NCI-H1417 treated with DMSO at 0.1 percent for 48 hours (cell line): ENCODE measurements at places on chromosomes 3 and 15.

GRCh38 chr3:127634653-127635052, 5.7 kb downstream of the PODXL2 start:
- DNase-seq: no peak

DNA sequence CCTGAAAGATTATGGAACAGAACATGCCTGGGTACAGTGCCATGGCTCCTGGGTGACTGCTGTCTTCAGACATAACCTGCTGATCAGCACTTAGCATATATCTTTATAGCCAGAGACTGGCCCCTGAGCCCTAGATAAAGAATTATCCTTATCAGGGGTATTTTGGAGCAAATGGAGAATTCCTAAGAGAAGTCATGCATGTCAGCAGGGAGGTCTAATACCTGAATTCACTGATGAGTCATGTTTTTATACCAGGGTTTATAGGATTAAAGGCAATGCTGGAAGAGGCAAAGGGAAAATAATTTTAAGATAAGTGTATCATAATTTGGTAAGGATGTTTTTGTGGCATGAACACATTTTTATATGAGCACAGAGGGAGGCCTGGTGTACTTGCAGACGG, 159.8 kb downstream of the ADAMTSL3 start:
- DNase-seq: no peak

- no peak for DNase-seq
Observed at GRCh38 chr3:192409838-192410683, 317.3 kb downstream of the FGF12 start.

DNA sequence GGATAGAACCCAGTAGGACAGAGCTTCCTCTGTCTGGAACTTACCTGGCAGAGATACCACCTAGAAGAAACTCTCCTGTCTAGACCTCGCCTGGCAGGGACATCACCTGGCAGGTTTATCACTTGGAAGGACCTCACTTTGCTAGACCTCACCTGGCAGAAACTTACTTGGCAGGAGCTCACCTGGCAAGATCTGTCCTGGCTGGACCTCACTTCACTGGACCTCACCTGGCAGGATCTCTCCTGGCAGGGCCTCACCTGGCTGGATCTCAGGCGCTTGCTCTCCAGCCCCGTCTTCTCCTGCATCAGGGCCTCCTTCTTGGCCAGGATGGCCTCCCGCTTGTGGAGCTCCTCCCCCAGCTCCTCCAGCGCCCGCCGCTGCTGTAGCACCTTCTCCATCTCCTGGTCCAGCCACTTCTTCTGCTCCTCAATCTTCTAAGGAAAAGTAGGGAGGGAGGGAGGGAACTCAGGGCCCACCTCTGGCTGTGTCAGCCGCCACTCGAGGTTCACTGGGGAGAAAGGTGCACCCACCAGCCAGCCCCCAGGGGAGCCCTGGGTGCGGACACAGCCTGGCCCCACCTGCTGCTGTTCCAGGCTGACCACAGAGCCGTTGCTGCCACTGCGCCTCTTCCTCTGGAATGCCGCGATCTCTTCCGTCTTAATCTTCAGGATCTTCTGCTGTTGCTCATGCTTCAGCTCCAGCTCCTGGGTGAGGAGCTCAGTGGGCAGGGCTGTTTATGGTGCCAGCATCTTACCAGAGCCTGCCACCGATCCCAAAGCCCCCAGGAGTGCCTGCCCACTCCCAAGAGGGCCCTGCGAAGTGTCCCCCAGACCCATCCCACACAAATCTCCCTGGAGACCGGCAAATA, 22.5 kb downstream of the KIF7 start:
- no peak for DNase-seq

- DNase-seq: no peak
Observed at GRCh38 chr3:193078996-193079753, 161.5 kb upstream of the MB21D2 start.

- DNase-seq: no peak
Observed at GRCh38 chr15:101372149-101372577, 77.1 kb upstream of the SNRPA1 start.

GRCh38 chr3:142318331-142318730, 92.9 kb upstream of the GK5 start:
- no peak for DNase-seq

DNA sequence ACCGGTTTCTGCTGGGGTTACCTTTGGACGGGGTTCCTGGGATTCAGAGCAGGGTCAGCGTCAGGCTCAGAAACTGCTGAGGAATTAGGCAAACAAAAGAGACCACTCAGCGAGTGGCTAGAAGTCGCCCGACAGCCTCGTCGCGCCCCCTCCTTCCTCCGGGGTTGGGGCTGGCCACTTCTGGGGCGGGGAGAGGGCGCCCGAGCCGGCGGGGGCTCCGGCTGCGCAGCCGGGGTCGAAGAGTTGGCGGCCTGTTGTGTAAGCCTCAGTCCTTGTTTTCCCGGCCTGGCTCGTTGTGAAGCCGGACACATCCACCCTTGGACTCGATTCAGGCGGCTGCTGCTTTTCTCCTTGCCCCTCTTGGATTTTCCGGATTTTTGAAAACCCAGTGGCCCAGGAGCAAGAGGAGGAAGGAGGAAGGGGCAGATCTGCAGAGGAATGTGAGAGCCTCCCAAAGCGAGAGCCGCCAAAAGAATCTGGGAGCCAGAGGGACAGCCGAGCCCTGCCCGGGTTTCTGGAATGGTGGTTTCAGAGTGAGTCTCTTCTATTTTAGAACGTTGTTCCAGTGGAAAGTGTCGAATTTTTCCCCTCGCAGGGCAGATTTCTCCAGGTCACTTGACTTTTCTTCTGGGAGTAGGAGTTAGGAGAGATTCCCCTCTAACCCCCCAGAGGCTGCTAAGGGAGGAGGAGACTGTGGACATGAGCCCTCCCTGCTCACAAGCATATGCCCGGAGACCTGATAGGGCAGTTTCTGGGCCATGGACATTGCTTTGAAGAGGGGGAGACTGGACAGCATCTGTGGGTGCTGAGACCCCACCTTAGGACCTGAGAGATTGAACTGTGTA, 666 bp downstream of the SNX33 start:
- no peak for DNase-seq

- DNase-seq: no peak
Observed at GRCh38 chr15:25056484-25057425, 102.0 kb downstream of the SNRPN start.

DNA sequence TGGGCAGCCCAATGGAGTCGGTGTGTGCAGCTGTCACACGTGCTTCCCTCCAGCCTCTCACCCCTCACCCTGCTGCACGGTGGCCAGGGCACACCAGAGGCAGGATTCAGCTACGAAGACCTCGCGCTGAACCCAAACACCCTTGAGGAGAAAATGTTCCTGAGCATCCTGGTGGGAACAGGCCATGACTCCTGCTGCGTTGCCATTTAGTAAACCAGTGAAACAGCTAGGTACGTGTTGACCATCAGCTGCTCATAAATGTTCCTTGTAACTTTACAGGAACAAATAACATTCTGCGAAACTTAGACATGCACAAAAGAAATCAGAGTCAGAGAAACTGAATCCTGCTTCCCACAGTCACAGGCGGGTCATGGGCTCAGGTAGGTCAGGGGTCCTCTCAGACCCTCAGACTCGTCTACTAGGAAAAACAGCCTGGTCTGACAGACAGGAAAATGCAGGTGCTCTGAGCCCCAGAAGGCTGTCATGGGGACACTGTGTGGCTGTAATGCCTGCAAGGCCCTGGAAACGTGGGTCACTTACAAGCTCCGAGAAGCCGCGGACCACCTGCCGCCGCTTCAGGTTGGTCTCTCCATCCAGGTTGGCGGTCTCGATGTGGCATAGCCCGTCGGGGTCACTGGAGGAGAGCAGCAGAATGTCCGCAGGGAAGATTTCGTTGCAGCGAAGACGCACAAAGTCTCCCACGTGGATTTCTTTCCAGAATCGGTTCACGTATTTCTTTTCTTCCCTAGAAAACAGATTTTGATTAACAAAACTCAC, 82.5 kb downstream of the ATP10A start:
- no peak for DNase-seq

DNA sequence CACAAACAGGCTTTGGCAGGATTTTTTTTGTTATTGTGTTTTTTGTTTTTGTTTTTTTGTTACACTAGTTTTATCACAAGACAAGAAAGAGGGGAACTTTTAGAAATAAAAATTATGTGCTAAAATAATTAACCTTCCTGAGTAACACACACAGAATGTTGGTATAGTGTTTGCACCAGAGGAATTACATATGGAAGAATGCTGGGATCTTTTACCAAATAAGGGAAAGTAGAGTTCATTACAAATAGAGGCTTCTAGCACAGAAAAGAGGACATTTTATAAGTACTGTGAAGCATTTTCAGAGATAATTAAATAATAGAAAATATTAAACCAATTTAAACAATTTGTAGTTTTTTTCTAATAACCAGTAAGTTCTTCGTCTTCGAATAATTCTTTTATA, 116.0 kb downstream of the IGF1R start:
- DNase-seq: no peak

GRCh38 chr3:64685331-64685799, 2.4 kb downstream of the ADAMTS9 start:
- DNase-seq: no peak

DNA sequence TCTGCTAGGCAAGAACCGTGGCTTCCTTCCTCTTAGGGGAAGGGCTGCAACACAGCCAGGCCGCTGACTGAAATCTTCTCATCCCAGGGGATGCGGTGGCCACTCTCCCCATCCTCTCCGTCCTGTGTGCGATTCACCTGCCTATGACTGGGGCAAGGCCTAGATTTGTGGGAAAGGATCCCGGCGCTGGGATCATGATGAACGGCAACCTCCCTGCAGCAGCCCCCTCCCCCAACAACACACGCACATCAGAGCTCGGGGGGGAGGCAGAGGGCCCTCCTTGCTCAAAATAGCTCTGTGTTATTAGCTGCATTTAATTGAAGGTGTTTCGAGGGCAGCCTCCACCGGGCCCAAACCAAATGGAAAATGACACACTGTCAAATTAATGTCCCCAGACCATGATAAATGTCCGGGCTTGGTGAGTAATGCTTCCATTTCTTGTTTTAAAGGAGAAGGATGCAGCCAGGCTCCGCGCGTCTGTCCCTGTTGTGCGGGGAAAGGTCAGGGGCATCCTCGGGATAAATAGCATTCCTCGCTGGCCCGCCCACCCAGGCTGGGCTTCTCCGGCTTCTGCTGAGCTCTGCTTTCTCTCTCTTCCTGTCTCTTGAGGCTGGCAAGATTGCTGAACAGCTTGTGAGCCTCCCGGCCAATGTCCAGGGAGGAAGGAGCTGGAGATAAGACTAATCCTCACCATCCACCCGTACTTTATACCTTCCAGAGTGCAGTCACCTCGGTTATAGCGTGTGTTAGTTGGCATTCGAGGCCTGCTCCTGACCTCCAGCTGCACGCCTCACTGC, 56.4 kb upstream of the TLE3 start:
- DNase-seq: no peak

DNA sequence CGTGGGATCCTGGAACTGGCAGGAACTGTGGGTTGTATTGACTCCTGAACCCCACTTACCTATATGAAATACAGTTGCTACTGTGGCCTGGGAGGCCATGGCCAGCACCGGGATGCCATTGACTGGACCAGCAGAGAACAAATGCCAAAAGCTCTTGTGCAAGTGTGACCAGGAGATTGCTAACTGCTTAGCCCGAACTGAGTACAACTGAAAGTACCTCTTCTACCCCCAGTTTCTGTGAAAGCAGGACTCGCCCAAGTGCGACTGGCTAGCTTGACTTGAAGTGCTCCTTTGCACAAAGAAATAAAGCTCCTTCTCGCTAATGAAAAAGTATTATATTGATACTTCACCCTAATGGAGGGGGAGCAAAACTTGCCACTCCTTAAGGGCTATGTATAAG, 101.3 kb upstream of the ATP11B start:
- no peak for DNase-seq

- DNase-seq: no peak
Observed at GRCh38 chr3:49715611-49716121, 3.8 kb downstream of the AMIGO3 start.

DNA sequence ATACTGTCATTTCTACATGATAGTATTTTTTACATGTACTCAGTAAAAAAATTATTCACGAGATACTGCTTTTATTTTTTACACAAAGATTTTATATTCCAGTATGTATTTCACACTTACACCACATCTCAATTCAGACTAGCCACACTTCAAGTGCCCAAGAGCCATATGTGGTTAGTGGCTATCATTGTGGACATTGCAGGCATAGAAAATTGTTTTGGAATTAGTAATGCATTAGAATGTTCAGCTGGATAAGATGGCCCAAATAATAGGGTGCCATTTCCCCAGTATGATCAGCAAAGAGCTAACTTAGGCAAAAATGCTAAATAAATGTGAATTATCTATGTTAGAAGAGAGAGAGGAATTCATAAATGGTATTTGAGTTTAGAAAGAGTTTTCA, 203.8 kb upstream of the MCTP2 start:
- DNase-seq: no peak

- no peak for DNase-seq
Observed at GRCh38 chr3:141346007-141346406, 22.3 kb upstream of the ZBTB38 start.

DNA sequence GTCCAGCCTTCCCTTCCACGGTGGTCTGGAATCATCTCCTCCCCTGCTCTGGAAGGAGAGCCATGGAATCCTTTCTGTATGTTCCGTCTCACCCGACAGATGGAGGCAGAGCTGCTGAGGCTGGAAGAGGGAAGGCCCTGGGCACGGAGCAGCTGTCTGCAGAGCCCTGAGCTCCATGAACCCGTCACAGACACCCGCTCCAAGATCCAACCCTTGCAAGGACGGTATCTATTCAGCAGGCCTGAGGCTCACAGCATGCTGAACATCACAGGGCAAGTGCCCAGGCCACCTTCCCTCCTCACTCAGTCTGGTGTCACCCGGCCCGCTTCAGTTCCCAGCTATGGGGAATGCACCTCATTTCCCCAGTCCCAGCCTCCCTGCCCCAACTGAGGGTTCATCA, 103.9 kb downstream of the LRIG1 start:
- DNase-seq: no peak

- no peak for DNase-seq
Observed at GRCh38 chr3:42546691-42547213, 35.0 kb downstream of the SEC22C start.

GRCh38 chr3:43879166-43879565, 188.4 kb downstream of the ABHD5 start:
- DNase-seq: no peak

- DNase-seq: no peak
Observed at GRCh38 chr3:108877901-108878300, 55.3 kb downstream of the TRAT1 start.

GRCh38 chr3:95721938-95722337, 1092.5 kb upstream of the EPHA6 start:
- no peak for DNase-seq

- DNase-seq: no peak
Observed at GRCh38 chr3:119782460-119782859, 559 bp downstream of the NR1I2 start.

DNA sequence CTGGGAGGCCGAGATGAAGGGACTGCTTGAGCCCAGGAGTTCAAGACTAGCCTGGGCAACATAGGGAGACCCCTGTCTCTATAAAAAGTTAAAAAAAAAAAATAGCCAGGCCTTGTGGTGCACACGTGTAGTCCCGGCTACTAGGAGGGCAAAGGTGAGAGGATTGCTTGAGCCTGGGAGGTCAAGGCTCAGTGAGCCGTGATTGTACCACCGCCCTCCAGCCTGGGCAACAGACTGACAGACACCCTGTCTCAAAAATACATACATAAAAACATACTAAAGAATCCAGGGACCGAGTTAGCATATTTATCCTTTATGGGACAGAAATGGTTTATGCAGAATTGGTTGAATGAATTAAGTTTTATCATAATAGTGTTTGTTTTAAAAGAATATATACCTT, 13.7 kb downstream of the SIAH2 start:
- no peak for DNase-seq
